ENCODE measurements at places on chromosomes 3 and 15. TPM values are rescaled to one million over a fixed set of nuclear protein-coding genes. Genes with fewer than 3 reads are reported as not detected.

DNA sequence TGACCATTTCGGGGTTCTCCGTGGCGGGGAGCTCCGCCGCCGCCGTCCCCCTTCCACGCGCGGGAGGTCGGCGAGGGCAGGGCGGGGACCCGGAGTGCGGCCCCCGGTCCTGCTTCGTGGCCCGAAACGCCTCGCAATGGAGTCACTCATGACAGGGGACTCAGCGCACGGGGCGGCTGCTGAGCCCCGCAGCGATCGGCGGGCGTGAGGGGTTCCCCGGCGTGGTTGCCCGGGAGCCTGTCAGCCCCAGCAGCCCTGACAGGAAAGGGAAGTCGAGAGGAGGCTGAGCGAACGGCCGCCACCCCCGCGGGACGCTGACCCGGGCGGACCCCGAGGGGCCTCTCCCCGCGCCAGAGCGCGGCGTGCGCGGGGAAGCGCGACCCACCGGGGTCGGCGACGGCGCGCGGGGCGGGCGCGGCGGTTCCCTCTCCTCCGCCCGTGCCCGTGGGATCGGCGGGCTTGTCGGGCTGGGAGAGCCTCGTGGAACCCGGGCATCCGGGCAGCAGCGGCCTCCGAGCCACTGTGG lies 564 bp upstream of the PIGZ start:
- DNase-seq, result no peak

GRCh38 chr3:131602011-131602779 lies 99.4 kb upstream of the MRPL3 start:
- DNase-seq, result no peak

- no peak for DNase-seq
These were observed 16.1 kb upstream of the CPNE9 start for GRCh38 chr3:9687514-9687913.

UBL7 gene
- 39.8 TPM for total RNA-seq

GRCh38 chr15:52789601-52790168 lies 451 bp downstream of the ONECUT1 start:
- no peak for DNase-seq

- no peak for DNase-seq
These were observed 396.5 kb downstream of the FHIT start for GRCh38 chr3:60854791-60855190.

CCDC33 gene
- not detected for total RNA-seq

- DNase-seq, result no peak
These were observed 4.5 kb downstream of the ESYT3 start for GRCh38 chr3:138438896-138439295.
